ENCODE measurements at places on chromosomes 5 and 9. TPM values are rescaled to one million over a fixed set of nuclear protein-coding genes. Genes with fewer than 3 reads are reported as not detected.

DNA sequence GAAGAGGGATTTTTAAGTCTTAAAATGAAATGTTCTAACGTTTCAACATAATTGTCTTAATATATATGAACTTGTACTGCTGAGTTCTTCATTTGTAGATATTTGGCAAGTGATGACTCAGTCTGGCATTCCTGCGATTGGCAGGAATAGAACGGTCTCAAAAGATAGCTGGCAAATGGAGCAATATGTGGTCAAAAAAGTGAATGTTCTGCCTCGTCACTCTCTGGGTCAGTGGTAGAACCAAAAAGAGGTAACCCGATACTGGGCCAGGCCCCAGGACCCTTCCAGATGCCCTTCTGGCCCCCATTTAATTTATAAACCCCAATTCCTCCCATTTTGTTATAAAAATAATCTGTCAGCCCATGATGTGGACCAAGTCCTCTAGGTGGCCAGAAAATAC, 39.2 kb downstream of the ZNF366 start:
- no peak for DNase-seq

DNA sequence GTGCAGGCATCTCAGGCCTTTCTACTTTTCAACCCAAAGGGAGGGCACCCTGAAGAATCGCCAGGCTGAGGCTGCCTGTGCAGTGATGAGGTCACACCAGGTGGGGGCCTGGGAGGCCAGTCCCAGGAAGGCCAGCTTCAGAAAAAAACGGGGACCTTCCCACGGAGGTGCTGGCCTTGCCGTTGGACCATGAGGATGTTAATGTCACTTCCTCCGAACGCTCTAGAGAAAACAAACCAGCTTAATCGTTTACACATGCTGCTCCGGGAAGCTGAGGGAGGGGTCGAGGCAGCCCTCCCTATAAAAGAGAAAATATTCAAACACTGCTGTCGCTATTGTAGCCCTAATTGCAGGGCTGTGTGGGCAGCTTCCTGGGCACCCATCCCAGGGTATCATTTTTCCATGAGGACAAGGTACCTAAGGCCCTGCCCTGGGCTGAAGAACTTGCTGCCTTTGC, 27.0 kb downstream of the PTGES start:
- DNase-seq = no peak

DNA sequence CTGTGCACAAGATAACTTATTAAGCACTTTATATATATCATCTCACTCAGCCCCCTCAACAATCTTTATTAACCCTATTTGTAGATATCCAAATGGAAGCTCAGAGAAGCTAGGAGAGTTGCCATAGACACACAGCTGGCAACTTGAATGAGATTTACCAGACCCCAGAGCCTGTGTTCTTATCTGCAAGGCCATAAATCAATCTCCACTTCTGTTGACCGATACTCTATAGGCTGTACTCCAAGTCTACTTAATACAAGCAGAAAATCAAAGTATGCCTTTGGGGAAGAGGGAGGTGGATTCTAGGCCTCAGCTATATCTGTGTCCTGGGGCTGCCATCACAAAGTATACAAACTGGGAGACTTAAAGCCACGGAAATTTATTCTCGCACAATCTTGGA, 6.0 kb upstream of the IL9 start:
- no peak for DNase-seq

GRCh38 chr9:98658951-98659351, 49.8 kb downstream of the GABBR2 start:
- DNase-seq = peak; percentile 3

DNA sequence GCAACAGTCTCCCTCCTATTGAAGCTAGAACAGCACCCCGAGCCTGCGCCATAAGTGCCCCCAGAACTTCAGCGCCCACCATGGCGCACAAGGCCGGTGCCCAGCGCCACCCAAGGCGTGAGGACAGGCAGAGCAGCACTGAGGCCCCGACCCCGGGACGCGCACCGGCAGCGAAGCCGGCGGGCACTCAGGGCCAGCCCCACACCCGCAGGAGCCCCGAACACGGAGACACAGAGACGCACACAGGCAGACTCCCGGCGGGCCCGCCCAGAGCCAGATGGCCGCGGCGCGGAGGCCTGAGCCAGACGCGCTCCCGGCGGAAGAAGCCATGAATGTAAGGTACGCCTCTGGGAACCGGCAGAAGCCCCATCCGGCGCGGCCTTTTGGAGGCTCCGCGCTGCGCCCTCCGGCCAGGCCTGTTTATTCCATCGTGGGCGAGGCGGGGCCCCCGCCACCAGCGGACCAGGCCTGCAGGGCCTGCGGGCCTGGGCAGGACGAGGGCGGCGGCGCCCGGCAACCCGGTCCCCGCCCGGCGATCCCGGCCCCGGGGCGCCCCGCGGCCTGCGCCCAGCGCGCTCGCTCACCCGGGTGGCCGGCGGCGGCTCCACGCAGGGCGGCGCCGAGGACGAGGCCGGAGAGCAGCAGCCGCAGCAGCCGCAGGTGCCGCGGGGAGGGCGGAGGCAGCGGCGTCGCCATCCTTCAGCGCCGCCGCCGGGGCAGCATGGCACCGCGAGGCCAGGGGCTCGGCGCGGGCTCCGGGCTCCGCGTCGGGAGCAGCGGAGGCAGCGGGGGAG, 486 bp downstream of the NPDC1 start:
- no peak for DNase-seq

HAPLN1 gene
- not detected for total RNA-seq
